COLO829 (cell line): ENCODE measurements at places on chromosomes 16 and 17.

DNA sequence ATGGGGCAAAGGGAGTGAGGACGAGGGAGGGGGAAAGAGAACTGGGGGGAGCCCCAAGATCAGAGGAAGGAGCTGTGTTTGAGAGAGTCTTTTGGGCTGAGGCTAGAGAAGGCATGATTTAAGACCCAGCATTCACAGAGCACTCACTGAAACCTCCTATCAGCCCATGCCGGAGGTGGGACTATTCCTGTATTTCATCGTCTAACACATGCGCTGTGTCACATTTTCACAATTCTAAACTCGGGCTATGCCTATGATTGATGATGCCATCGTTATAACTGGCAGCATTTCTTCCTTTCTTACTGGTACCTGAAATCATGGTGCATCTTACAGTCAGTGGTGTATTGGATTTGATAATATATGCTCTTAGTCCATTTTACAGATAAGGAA, 3.5 kb downstream of the FAM171A2 start:
- no peak for DNase-seq

- DNase-seq: no peak
Measured at GRCh38 chr17:27582696-27583095, 48.3 kb upstream of the LGALS9 start.

DNA sequence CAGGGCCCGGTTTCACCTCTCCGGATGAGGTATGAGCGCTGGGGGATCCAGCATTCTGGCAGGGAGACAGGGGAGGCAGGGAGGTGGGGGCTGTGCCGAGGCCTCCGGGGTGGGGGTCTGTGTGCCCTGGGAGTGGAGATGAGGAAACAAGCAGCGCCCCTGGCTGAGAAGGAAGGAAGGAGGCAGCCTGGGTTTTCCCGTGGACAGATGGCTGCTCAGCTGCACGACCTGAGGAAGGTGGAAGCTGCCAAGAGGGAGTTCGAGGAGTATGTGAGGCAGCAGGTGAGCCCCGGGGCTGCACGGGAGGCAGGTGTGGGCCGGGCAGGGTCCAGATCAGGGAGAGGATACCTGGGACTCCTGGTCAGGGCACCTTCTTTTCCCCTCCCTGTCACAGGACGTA, 4.3 kb downstream of the RNF112 start:
- no peak for DNase-seq

GRCh38 chr16:58449768-58450167, 50.2 kb upstream of the NDRG4 start:
- DNase-seq: no peak

DNA sequence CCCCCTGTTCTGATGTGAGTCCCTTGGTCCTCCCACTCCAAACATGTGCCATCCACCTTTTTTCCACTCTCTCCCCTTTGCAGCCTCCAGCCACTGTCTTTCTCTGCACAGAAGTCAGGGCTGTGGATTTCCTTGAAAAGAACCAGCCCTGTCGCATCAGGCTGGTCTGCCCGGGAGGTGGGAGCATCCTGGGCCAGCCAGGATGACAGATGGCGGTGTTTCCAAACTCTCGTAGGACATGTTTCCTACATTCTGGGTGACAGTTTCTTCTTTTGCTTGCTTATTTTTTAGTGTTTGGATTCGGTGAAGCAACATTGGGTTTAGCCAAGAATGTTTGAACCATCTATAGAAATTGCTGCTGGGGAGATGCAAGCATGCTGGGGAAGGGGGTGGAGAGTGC, 100.8 kb downstream of the CCDC182 start:
- no peak for DNase-seq

DNA sequence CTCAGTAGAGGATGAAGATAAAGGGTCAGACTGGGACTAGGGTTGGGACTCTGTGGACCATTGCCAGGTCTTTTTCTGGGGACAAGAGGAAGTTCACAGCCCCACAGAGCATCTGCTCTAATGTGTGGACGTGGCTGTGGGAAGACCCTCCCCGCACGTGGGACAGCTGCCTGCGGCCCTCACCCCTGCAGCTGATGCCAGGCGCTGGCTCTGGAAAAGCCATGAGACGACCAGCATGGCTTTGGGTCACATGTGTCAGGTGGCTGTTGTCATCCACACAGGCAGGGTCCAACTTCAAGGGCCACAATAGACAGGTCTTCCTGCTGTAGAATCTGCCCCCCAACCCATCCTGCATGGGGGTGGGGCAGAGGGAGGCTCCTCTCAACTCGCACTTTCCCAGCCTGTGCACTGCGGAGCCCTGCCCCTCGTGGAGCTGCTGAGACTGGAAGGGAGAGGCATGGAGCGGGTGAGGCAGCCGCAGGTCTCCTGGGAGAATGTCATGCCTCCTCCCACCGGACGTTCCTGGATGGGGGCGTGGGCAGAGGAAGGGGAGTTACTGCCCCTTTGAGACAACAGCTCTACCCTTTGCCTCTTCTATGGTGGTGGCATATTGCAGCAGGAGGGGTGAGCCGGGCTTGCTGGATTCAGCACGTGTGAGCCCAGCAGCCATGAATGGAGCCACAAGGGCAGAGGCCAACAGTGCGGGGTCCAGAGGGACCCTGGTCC, 53.4 kb downstream of the PIMREG start:
- no peak for DNase-seq

DNA sequence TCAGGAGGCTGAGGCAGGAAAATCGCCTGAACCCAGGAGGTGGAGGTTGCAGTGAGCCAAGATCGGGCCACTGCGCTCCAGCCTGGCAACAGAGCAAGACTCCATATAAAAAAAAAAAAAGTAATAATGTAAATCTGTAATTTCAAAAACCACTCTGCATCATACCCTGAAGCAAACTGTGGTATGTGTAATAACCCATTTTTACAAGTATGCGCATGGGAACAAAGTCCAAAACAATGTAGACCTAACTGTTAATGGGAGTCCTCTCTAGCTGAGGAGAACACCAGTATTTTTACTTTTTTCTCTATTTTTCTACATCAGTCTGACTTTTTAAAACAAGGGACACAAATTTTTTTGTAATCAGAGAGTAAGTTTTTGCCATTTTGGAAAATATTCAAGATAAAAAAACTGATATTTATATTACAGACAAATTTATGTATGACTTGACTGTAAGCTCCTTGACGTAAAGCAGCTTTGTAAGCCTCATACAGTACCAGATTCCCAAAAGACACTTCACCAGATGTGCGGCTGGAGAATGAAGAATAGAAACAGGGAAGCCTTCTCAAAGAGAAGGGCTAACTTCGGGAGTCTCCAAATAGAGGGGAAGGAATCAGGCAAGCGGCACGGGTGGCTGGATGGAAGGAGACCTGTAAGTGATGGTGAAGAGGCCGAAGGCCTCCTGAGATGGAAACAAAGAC, 25.7 kb downstream of the CMTM4 start:
- DNase-seq: no peak

GRCh38 chr16:19994466-19995170, 79.1 kb downstream of the GPR139 start:
- no peak for DNase-seq

- DNase-seq: no peak
Measured at GRCh38 chr17:2481760-2482159, 29.9 kb downstream of the METTL16 start.

GRCh38 chr17:14875557-14876412, 389.3 kb downstream of the PMP22 start:
- DNase-seq: no peak

DNA sequence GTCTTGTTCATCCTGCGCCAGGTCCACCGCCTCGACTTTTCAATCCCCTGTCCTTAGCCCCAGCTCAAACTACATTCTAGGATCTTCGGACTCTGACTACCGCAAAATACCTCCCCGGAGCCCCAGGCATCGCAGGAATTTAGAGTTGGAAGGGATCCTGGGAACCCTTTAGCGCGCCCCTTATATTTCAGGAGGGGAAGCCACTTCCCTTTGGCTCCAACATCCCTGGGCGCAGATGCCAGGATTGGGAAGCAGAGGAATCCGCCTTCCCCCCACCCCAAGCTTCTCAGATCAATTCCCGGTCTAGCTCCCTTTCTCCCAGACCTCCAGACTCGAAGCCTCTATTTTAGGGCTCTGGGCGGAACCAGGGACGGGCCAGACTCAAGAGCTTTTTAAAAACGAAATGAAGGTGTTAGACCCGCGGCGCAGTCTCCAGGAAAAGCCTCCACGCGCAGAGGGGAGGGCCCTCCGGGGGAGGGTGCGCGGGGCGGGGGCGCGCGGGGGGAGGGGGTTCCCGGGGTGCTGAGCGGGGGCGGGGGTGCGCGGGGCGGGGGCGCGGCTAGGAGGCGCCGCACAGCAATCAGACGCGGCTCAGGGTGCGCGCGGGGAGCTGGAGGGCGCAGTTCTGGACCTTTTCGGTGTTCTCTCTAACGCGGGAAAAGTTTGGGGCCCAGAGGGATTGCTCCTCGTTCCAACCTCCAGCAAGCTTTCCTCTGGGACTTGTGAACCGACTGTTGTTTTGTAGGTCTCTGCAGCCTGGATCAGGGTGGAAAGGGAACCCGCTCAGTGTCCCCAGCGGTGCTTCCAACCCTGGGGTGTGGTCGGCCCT, 1.6 kb downstream of the AHSP start:
- DNase-seq: no peak

- no peak for DNase-seq
Measured at GRCh38 chr16:14199624-14200023, 128.5 kb downstream of the MRTFB start.

DNA sequence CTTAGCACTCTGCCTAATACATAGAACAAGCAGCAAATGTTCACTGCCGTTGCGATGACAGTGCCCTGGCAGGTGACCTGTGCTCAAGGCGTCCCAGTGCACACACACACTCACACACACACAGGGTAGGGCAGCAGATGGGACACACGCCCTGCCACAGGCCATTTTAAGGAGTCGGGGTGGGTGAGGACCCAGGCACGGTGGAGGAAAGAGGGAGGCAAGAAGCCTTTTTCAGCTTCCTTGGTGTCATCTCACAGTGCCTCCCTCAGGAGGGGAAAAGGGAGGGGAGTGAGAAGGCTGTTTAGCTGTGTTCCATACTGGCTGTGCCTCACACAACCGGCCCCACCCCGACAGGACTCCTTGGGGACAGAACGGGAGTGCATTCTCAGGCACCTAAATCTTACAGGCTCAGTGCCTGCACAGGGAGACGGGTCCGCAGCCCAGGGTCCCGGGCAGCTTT, 1.5 kb downstream of the PITPNM3 start:
- DNase-seq: no peak

GRCh38 chr17:78954684-78955083, 25.0 kb downstream of the LGALS3BP start:
- no peak for DNase-seq

GRCh38 chr16:24478401-24478800, 61.0 kb upstream of the RBBP6 start:
- DNase-seq: no peak

DNA sequence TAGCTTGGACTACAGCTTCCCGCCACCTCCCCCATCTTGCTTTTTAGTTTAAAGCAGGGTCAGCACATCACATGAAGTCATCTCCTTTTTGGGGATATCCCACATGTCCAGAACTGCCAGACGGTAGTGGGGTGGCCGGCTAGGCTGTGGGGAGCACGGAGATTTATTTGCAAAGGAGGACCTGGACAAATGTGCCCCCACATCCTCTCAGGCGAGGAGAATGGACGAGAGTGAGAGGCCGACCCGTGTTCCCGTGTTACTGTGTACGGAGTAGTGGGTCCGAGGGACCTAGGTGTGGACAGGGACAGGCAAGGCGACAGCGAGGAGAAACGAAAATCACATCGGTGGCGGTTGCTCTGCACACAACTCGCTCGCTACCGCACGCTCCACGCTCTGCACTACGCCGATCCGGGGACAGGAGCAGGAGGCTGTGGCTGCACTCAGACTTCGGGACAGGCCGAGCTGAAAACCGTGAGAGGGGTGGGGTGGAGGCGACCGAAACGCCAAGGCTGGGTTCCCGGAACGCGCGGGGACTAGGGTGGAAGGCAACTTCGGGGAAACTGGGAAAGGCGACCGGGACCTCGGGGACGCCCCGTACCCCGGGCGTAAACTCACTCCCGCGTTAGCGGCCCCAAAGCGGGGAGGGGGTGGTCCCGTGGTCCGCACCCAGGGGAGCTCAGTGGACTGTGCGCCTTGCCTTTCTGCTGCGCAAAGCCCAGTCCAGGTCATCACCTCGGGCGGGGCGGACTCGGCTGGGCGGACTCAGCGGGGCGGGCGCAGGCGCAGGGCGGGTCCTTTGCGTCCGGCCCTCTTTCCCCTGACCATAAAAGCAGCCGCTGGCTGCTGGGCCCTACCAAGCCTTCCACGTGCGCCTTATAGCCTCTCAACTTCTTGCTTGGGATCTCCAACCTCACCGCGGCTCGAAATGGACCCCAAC, at the start of gene MT1A:
MT1A (plus strand) TSS at position 853 of the 937 bp plus-strand sequence; CDS start at position 926, 73 bp downstream.
- DNase-seq: no peak
